ENCODE measurements at places on chromosomes 2 and 18.

DNA sequence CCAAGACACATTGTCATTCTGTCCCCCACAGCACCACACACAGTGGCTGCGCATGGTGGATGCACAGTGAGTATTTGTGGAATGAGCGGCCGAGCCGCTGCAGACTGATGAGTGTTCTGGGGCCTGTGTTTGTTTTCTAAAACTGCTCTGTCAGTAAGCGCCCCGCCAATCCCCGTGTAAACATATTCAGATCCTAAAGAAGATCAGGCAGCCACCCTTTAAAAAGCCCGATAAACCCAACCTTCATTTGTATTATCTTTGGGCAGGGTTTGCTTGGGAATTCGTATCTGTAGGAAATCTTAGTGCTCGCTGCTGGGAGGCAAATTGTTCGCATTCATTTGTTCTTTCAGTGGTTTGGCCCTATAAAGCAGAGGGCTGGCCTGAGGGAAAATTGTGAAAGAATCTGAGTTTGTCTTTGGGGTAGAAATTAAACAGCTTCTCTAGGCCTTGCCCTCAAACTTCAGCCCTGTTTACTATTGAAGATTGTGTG lies 68.6 kb downstream of the TGOLN2 start:
- no peak for DNase-seq

- DNase-seq: no peak
Measured at GRCh38 chr2:66201242-66201641, 233.7 kb upstream of the MEIS1 start.

GRCh38 chr2:238285653-238286082 lies 2.7 kb downstream of the PER2 start:
- no peak for DNase-seq

DNA sequence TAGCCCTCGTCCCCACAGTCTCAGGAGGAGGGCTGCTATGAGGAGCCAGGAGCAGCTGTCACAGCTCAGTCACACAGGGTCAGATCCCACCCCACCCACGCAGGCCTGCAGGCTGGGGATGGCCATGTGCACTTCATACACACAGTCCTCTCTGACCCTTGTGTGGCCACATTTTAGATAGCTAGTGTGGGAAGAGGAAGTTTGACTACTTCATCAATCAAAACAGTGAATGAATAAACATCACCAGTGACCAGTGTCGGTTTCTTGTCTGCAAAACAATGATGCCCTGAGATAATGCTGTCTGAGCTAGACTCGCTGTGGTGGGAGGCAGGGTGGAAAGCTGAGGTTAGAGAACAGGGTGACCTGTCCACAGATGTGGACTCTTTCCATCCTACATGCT lies 107.1 kb downstream of the PIEZO2 start:
- no peak for DNase-seq

DNA sequence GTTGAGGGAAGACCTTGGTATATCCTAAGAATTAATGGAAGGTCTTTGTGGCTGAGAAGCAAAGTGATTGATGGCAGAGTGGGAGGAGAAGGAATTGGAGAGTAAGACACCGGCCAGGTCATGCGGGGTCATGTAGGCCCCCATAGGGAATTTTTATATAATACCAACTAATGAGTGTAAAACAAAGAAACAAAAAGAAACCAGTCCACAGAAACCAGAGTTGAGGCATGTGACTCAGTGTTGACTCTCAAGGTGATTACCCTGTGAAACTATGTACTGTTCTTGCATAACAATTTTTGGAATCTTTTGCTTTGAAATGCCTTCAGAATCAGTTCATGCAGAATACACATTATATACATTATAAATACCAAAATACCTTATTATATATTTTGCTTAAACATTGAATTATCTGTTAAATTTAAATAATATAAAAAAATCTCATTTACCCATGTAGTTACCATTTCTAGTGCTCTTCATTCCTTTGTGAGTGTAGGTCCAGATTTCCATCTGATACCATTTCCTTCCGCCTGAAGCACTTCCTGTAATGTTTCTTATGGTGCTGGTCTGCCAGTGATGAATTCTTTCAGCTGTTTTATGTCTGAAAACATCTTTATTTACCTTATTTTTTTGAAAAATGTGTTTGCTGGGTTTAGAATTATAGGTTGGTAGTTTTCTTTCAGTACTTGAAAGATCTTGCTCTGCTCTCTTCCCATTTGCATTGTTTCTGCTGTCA lies 8.6 kb downstream of the CLIP4 start:
- no peak for DNase-seq

DNA sequence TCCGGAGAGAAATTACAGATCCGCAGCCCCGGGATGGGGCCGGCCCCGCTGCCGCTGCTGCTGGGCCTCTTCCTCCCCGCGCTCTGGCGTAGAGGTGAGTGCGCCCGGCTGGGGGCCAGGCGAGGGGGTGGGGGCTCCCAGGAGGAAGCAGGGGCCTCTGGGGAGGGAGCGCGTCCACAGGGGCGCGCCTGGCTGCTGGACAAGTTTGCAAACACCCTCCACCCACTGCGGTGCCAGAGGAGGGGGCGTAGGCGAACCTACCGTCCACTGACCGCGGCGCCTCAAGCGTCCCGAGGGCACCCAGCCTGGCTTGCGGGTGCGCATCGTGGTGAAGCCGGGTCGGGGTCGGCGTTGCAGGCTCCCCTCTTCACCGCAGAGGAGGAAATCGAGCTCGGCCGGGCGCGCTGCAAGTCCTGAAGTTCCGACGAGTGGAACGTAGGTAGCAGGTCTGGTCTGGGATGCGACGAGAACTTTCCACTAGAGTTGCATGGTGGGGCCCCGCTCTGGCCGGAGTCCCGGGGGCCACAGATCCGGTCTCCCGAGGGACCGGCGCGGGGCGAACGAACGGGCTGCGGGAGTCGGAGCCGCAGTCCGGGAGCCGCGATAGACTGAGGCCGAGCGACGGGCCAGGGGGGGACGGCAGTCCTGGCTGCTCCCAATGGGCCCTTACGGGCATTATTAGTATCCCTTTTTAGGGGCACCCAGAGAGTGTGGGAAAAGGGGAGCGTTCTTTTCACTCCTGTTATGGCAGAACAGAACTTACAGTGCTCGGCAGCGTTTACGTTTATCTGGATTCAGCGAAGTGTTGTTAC lies 502 bp downstream of the MERTK start:
- DNase-seq: no peak
